ENCODE measurements at places on chromosomes 5 and 9.
A peak's percentile ranks its signal among the peaks of the same experiment; 100 is the strongest.

DNA sequence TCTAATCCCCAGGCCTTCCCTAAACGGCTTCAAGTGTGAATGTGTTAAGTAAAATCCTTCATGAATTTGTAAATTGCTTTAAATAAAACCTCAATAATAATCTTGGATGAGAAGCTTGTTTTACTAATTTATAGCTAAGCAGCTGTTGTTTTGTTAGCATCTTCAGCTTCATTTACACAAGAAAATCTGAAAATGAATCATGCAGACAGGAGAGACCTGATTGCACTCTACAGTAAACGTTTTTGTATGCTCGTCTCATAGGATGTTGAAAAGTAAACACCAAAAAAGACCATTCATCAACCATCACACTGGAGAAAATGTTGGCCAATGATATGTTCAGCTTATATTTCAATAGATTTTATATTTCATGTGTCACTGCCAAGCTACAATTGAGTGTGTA lies 40.4 kb upstream of the MAP3K1 start:
- H3K4me1 ChIP-seq, result no peaks in the 10 kb centered on the region
- H3K27me3 ChIP-seq, result no peaks in the 10 kb centered on the region
- H3K4me3 ChIP-seq, result no peak overlapping the region
- no peak overlapping the region for H3K27ac ChIP-seq
- DNase-seq, result no peak

DNA sequence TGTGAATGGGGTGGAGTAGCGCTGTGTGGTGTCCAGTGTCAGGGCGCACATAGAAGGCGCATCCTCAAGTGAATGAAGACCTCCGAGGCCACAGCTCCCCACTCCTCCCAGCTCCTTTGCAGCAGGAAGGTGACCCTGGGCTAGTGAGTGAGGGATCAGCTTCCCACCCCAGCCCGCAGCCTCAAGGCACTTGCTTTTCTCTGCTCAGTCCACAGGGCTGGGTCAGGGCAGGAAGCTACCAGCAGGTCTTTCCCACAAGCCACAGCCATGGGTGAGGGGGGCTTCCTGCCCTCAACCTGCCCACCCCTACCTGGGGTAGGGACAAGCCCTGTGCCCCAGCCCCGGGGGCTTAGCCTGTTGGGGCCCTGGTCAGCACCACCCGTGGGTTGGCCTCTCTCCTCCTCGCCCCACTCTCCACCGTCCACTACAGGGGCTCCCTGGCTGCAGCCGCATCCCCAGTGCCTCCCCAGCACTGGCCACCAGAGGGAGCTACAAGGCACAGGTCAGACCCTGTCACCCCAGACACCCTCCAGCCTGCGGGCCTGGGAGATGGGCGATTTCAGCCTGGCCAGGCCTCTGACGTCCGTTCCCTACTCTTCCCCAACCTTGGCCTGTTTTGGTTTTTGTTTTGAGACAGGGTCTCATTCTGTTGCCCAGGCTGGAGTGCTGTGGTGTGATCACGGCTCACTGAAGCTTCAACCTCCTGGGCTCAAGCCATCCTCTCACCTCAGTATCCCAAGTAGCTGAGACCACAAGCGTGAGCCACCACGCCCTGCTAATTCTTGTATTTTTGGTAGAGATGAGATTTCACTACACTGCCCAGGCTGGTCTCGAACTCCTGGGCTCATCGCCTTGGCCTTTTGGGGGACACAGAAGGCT lies 1.3 kb upstream of the ABCA2 start:
- no peak overlapping the region for H3K27ac ChIP-seq
- H3K27me3 ChIP-seq, result peaks cover 21% of the 10 kb centered on the region
- H3K36me3 ChIP-seq, result no peaks in the 10 kb centered on the region
- H3K4me1 ChIP-seq, result 0 out of 2 replicates have a peak, but pooled peaks cover 3% of the 10 kb centered on the region
- H3K4me3 ChIP-seq, result peak overlapping the region; percentile 75
- peak; percentile 82 for DNase-seq

DNA sequence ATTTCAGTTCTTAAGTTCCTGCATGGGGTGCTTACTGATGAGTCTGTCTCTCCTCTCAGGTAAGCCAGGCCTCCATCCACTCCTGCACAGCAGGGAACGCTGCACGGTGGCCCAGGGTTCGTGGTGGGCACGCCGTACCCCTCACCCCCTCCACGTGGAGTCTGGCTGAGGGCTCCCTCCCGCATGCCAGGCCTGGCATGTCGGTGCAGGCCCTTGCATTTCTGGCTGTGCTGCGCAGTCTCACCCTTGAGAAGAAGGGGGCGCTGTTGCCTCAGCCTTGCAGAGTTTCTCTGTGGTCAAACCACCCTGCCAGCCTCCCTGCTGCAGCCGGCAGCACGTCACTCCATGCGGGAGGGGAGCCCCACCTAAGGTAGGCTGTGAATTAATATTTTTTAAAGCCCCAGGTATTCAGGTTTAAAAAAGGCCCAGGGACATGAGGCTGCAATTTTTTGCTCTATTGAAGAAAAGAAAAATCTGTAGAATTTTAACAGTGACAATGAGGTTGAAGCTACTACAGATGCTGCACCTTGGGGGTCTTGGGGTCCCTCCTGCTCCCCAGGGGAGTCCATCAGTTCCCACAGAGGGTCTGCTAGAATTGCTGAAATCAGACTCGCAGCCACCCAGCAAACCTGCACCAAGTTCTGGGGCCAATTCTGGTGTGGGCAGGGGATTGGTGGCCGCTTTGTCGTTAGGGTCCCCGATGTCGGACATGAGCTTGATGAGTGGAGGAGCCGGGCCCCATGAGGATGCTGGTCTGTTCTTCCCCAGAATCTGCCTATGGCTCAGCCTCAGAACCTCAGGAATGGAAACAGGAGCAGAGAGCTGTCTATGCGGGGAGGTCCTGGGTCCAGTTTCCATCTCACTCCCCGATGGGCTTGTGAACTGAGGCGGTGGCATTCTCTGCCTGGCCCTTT lies 52.6 kb downstream of the TENT4A start:
- DNase-seq, result peak; percentile 93
- no peaks in the 10 kb centered on the region for H3K27me3 ChIP-seq
- no peak overlapping the region for H3K27ac ChIP-seq
- H3K36me3 ChIP-seq, result no peaks in the 10 kb centered on the region

DNA sequence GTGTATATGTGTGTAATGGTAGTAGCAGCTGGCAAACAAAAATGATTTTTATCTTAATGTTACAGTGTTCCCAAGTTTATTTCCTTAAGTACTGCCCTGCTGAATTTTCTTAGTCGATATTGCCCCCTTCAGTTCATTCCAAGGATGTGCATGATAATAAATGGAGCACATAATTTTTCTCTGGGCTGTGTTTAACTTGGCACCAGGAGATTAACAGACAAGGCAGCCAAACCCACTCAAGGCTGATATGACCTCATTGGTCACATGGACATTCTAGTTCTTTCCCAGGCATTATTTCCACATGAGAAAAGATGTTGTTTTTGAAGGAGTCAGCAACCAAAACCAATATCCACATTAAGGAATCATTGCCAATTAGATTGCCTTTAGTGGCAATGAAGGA lies 61.8 kb downstream of the COX7C start:
- H3K4me1 ChIP-seq, result no peaks in the 10 kb centered on the region
- no peak overlapping the region for H3K27ac ChIP-seq

GRCh38 chr9:101486693-101487442 lies 46.8 kb upstream of the RNF20 start:
- peaks cover 12% of the 10 kb centered on the region for H3K4me1 ChIP-seq
- DNase-seq, result peak; percentile 93
- H3K36me3 ChIP-seq, result no peaks in the 10 kb centered on the region
- peak overlapping the region; percentile 7 for H3K27ac ChIP-seq
- H3K27me3 ChIP-seq, result peaks cover 16% of the 10 kb centered on the region

- no peaks in the 10 kb centered on the region for H3K27me3 ChIP-seq
- peaks cover 72% of the 10 kb centered on the region for H3K4me1 ChIP-seq
- peak overlapping the region; percentile 94 for H3K27ac ChIP-seq
- H3K4me3 ChIP-seq, result peak overlapping the region; percentile 55
Observed at GRCh38 chr5:81852291-81853029, 101.6 kb upstream of the SSBP2 start.

DNA sequence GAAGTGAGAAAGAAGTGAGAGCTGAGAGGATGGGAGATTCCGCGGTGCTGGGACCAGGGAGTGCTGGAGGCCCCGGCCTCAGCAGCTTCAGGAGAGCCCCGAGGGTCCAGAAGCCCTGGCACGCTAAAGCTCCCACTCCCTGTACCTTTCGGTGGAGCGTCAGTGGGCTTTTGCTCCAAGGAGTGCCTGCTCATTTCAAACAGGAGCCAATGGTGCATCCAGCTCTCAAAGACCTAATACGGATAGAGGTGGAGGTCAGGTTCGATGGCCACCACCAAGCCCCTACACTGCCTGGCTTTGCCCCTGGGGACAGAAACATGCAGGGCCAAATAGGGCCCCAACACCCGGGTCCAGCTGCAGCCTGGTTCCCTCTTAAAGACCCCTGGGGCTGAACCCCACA lies 8.2 kb downstream of the CD74 start:
- H3K4me1 ChIP-seq, result peaks cover 9% of the 10 kb centered on the region
- no peak overlapping the region for H3K4me3 ChIP-seq
- no peak overlapping the region for H3K27ac ChIP-seq
- H3K36me3 ChIP-seq, result peaks cover 6% of the 10 kb centered on the region
- no peaks in the 10 kb centered on the region for H3K27me3 ChIP-seq

DNA sequence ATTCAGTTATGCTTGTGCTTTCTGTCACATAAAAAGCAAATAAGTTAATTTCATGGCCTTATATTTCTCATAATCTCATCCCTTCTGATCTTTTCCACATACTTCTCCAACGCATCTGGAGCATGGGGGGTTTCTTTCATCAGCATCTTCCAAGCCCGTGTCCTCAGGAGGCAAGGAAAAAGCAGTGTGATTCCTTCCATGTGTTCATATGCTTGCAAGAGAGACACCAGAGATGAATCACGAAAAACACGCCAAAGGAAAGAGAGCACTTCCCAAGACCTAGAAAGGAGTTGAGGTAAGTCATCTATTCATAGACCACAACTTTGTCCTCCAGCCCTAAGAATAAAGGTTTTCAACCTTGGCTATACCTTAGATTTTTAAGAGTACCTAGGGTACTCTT lies 26.0 kb upstream of the SVEP1 start:
- H3K27ac ChIP-seq, result no peak overlapping the region
- H3K4me1 ChIP-seq, result peaks cover 4% of the 10 kb centered on the region
- no peaks in the 10 kb centered on the region for H3K27me3 ChIP-seq
- no peaks in the 10 kb centered on the region for H3K36me3 ChIP-seq
- H3K4me3 ChIP-seq, result no peak overlapping the region

GRCh38 chr9:89594811-89595550 lies 9.8 kb upstream of the GADD45G start:
- H3K4me3 ChIP-seq, result no peak overlapping the region
- no peaks in the 10 kb centered on the region for H3K36me3 ChIP-seq
- 0 out of 2 replicates have a peak, but pooled peaks cover 6% of the 10 kb centered on the region for H3K4me1 ChIP-seq
- no peaks in the 10 kb centered on the region for H3K27me3 ChIP-seq
- no peak for DNase-seq
- no peak overlapping the region for H3K27ac ChIP-seq

- no peaks in the 10 kb centered on the region for H3K36me3 ChIP-seq
- no peaks in the 10 kb centered on the region for H3K4me1 ChIP-seq
Observed at GRCh38 chr9:72579190-72579589, 57.8 kb downstream of the TMC1 start.

DNA sequence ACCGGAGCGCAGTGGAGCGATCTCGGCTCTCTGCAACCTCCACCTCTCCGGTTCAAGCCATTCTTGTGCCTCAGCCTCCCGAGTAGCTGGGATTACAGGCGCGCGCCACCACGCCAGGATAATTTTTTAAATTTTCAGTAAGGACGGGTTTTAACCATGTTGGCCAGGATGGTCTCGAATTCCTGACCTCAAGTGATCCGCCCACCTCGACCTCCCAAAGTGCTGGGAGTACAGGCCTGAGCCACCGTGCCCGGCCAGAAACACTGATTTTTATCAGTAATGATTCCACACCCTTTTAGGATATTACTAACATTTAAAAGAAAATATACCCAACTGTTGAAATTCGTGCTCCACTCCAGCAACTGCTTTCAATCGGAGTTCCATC lies 464 bp upstream of the FAM151B start:
- H3K36me3 ChIP-seq, result no peaks in the 10 kb centered on the region
- peaks cover 24% of the 10 kb centered on the region for H3K4me1 ChIP-seq
- no peak for DNase-seq
- peak overlapping the region; percentile 68 for H3K4me3 ChIP-seq
- H3K27ac ChIP-seq, result peak overlapping the region; percentile 78

DNA sequence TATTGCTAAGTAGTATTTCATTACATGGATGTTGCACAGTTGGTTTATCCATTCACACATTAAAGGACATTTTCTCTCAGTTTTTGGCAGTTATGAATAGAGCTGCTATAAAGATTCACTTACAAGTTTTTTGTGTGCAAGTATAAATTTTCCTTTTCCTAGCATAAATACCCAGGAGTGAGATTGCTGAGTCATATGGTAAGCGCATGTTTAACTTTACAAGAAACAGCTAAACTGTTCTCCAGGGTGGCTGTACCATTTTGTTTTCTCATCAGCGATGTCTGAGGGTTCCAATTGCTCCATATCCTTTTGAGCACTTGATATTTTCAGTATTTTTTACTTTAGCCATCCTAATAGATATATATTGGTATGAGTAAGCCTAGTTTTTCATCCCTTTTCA lies 16.4 kb upstream of the ABCA1 start:
- DNase-seq, result no peak
- no peaks in the 10 kb centered on the region for H3K36me3 ChIP-seq
- peaks cover 7% of the 10 kb centered on the region for H3K4me1 ChIP-seq
- H3K27me3 ChIP-seq, result no peaks in the 10 kb centered on the region

- no peak overlapping the region for H3K27ac ChIP-seq
- no peaks in the 10 kb centered on the region for H3K4me1 ChIP-seq
- no peak for DNase-seq
Observed at GRCh38 chr9:26129217-26129616, 451.0 kb upstream of the TUSC1 start.

DNA sequence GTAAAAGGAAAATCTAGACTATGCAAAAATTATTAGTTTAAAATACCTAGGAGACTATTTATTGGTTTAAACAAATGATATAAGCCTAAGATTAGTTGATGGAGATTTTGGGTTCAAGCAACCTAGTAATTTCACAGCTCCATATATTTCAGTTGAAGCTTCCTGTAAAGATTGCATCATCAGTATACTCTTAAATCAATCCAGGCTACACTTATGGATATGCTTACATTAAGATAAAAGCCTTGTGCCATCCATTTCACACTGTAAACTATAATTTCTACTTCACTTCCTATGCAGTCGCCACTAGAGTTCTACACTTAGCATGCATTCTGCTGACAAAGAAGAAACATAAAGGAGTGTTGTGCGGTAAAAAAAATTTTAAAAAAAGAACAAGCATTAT lies 7.3 kb upstream of the LIX1 start:
- DNase-seq, result no peak
- no peak overlapping the region for H3K4me3 ChIP-seq
- no peak overlapping the region for H3K27ac ChIP-seq
- H3K27me3 ChIP-seq, result no peaks in the 10 kb centered on the region
- 0 out of 2 replicates have a peak, but pooled peaks cover 3% of the 10 kb centered on the region for H3K4me1 ChIP-seq

DNA sequence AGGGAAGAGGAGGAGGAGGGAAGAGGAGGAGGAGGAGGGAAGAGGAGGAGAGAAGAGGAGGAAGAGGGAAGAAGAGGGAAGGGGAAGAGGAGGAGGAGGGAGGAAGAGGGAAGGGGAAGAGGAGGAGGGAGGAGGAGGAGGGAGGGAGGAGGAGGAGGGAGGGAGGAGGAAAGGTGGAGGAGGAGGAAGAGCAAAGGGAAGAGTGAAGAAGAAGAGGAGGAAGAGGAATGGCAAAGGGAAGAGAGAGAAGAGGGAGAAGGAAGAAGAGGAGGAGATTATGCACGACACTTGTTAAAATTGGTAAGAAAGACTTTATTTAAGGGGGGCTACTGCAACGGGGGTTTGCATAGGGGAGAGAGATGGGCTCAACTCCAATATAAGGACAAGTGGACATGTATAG lies 221.2 kb downstream of the SLIT3 start:
- H3K27ac ChIP-seq, result no peak overlapping the region
- H3K27me3 ChIP-seq, result no peaks in the 10 kb centered on the region
- no peak for DNase-seq
- peaks cover 23% of the 10 kb centered on the region for H3K4me1 ChIP-seq
